Cardiac septum (tissue), 1 donor: ENCODE measurements at places on chromosomes 16 and 17.

DNA sequence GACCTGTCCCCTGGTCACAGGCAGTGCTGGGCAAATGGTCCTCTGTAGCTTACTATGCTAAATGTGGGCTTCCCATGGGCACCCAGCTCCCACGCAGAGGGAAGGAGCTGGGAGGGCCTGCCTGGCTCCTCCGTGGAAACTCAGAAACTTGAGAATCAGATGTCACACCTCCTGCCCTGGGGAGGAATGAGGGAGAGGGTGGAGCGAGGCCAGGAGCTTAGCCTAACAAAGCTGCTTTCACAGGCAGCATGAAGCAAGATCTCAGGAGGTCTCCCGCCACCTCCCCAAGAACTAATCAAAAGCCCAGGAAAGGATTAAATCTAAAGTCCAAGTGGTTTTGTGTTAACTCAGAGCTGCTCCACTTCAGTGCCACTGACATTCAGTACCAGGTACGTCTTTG is 33.6 kb upstream of the XYLT2 start:
- DNase-seq = no peak

GRCh38 chr16:55297910-55298479 is 26.0 kb upstream of the IRX6 start:
- DNase-seq = no peak

- DNase-seq = no peak
Observed at GRCh38 chr17:38852771-38853291, 690 bp downstream of the RPL23 start.

GRCh38 chr17:81169870-81170309 is 3.9 kb upstream of the AATK start:
- no peak for DNase-seq

- DNase-seq = no peak
Observed at GRCh38 chr17:64572682-64573154, 65.9 kb downstream of the CEP95 start.

DNA sequence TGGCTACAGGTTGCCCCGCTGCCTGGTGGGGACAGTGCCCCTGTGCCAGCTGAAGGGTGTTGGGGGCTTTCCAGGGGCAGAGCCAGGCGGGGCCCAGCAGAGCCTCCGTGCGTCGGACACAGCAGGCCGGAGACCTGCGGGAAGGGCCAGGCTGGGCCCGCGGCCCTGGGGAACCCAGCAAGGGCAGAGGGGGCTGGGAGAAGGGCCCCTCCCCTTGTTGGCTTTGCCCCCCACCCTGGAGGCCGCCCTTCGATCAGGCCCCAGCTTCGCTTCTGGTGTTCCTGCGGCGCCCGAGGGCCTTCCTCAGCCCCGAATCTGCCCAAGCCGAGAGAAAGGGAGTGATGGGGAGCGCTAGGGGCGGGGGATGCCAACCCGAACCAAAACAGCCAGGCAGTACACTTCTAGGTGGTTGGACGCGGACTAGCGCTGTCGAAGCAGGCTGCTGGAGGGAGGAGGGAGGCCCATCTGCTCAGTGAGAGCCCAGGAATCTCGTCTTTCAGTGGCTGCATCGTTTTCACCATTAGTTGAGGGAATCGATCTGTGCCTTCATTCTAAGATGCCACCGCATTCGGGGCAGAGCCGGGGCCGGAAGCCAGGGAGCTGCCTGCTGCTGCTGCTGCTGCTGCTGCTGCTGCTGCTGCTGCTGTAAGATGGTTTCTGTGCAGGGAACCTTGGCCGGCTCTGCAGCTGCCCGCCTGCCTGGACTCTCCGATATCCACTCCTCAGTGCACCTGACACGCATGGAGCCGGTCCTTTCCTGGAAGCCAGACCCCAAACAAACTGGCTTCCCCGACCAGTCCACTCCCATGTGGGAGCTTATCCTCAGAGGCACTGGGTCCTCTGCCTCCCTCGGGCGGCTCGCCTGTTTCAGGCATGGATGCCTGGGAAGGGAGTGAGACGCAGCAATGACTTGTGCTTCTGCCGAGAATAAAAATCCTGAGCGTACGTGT is 1.7 kb downstream of the JPH3 start:
- no peak for DNase-seq
